Cardiac muscle cell (in vitro differentiated cells and primary cell): ENCODE measurements at places on chromosomes 16 and 17. TPM values are rescaled to one million over a fixed set of nuclear protein-coding genes. Genes with fewer than 3 reads are reported as not detected.

Gene ERN1
- 12.4 and 17.9 TPM in 2 replicates for polyA plus RNA-seq

Gene ZNF469
- polyA plus RNA-seq, result 0.09 and 0.32 TPM in 2 replicates

Gene GRB7
- 1.8 and 5.6 TPM in 2 replicates for polyA plus RNA-seq

Gene TMC6
- 85.4 and 128 TPM in 2 replicates for polyA plus RNA-seq

Gene TBC1D28
- not detected in 2 replicates for polyA plus RNA-seq

Gene TP53TG3D
- not detected in 2 replicates for polyA plus RNA-seq

Gene MT3
- 1.0 TPM in 1 of 2 replicates, not detected in the other for polyA plus RNA-seq

Gene CMTM1
- 2.6 and 5.5 TPM in 2 replicates for polyA plus RNA-seq

Gene HCRT
- 1.9 TPM in 1 of 2 replicates, not detected in the other for polyA plus RNA-seq

Gene TBC1D3C
- polyA plus RNA-seq, result 3.2 and 5.4 TPM in 2 replicates

Gene AGRP
- polyA plus RNA-seq, result 0.71 TPM in 1 of 2 replicates, not detected in the other

Gene WFIKKN1
- polyA plus RNA-seq, result 79.6 and 105 TPM in 2 replicates

Gene SEPTIN12
- polyA plus RNA-seq, result 2.2 and 7.3 TPM in 2 replicates

Gene CACNA1G
- 19.0 and 22.8 TPM in 2 replicates for polyA plus RNA-seq
